Activated CD4-positive, alpha-beta T cell treated with anti-CD3 and anti-CD28 coated beads for 36 hours (primary cell): ENCODE measurements at places on chromosomes 1 and 21. TPM values are rescaled to one million over a fixed set of nuclear protein-coding genes. Genes with fewer than 3 reads are reported as not detected.

DNA sequence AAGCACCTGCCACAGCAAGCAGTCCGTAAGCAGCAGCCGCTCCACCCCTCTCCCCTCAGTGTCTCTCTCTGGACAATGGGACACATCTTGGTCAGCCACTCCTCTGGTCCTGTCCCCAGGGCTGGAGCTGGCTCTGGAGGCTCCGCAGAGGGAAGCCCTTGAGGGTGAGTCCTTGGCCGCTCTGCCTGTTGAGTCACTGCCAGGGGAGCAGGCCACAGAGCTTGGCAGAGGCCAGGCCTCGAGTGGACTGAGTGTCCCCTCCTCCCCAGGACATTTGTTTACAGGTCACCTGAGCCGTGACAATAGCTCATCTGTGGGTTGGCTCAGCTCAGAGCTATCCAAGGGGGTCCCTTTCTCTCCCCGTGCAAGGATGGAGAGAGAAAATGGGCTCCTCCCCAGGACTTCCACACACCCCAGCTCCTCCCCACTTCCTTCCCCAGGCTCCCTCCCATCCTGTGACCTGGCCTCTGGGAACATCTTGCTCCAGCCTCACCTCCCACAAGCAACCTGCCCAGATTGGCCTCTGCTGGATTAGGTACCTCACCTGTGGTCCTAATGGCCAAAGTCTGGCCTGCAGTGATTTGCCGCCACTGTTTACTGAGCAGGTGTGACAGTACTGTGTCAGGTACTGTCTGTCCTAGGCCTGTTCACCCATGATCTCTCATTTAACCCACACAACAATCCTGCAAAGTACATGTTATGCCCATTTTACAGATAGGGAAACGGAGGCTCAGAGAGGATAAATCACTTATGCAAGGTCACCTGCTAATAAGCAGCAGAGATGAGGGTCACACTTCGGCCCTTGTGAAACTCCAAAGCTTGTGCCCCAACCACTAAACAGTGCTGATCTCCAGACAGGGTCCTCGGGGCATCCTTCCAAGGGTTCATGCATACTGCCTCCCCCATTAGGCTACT is 4.8 kb downstream of the FAM131C start:
- DNase-seq: no peak
- H3K4me1 ChIP-seq: peaks cover 4% of the 10 kb centered on the region
- no peak overlapping the region for H3K4me3 ChIP-seq
- H3K36me3 ChIP-seq: no peaks in the 10 kb centered on the region
- no peak overlapping the region for H3K27ac ChIP-seq
- peaks cover 8% of the 10 kb centered on the region for H3K27me3 ChIP-seq

DNA sequence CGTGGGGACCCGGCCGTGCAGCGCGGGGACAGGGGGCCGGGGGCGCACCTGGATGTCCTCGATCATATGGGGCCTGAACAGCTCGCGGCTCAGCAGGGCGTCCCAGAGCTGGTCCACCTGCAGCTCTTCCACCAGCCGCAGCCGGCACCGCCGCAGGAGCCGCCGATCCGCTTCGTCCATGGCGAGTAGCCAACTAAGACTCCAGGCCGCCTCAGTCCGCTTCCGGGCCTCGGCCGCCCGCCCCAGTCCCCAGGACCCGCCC is at the start of gene CASP9:
Gene CASP9, minus strand, starts transcription at position 195 of the 262 bp plus-strand sequence. Its CDS starts 15 bp downstream, at position 180.
- peaks cover 51% of the 10 kb centered on the region for H3K4me1 ChIP-seq
- H3K4me3 ChIP-seq: peak within 1 kb of the TSS; percentile 84
- peak within 1 kb of the TSS; percentile 97 for H3K27ac ChIP-seq
- DNase-seq: no peak
- no peaks in the 10 kb centered on the region for H3K36me3 ChIP-seq
- no peaks in the 10 kb centered on the region for H3K27me3 ChIP-seq

Gene SPRR5
- total RNA-seq: not detected

Gene OR2T2
- total RNA-seq: not detected

Gene TSPAN1
- not detected for total RNA-seq
